ENCODE measurements at places on chromosomes 3 and 15.

DNA sequence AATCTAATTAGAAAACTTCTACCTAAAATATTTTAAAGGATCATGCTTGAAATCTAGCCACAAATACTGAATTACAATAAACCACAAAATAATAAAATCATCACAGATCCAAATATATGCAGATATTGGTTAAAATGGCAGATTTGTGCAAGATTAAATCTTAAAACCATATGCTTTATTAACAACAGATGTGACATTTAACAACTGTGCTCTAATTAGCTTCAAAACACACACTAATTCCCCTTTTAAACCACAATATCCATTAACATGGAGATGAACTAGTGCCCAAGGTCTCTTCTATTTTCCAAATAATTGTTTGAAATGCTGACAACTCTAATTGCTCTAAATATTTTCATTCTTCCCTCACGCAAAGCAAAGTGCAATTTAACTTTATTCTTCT, 1530.3 kb downstream of the SI start:
- DNase-seq = no peak

GRCh38 chr3:34363881-34364280, 565.5 kb downstream of the PDCD6IP start:
- no peak for DNase-seq

DNA sequence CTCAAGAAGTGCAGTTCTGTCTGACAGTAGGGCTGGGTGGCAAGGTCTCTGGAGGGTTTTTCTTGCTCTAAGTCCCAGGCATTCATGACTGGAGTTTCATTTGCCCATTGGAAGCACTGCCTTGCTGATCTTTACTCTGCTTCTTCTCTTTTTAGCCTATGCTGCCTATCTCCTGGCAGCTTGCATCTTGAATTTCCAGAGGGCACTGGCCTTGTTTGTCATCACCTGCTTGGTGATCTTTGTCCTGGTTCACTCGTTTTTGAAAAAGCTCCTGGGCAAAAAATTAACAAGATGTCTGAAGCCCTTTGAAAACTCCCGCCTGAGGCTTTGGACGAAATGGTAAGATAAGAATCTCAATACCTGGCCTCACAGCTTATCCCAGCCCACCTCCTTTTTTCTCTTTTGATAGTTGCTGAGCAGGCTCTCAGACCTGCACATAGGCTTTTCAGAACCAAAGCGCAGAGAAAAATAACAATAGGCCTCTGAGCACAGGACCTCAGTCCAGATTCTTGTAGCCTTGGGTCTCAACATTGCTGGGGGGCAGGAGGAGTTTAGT, 10.9 kb downstream of the SLC28A2 start:
- no peak for DNase-seq

GRCh38 chr3:40593351-40593750, 68.6 kb downstream of the ZNF621 start:
- no peak for DNase-seq

- DNase-seq = no peak
These were observed 32.7 kb downstream of the LRRC3B start for GRCh38 chr3:26655231-26655630.

GRCh38 chr3:40770061-40770460, 245.3 kb downstream of the ZNF621 start:
- DNase-seq = no peak

GRCh38 chr3:14236902-14237301, 58.3 kb downstream of the LSM3 start:
- DNase-seq = no peak

DNA sequence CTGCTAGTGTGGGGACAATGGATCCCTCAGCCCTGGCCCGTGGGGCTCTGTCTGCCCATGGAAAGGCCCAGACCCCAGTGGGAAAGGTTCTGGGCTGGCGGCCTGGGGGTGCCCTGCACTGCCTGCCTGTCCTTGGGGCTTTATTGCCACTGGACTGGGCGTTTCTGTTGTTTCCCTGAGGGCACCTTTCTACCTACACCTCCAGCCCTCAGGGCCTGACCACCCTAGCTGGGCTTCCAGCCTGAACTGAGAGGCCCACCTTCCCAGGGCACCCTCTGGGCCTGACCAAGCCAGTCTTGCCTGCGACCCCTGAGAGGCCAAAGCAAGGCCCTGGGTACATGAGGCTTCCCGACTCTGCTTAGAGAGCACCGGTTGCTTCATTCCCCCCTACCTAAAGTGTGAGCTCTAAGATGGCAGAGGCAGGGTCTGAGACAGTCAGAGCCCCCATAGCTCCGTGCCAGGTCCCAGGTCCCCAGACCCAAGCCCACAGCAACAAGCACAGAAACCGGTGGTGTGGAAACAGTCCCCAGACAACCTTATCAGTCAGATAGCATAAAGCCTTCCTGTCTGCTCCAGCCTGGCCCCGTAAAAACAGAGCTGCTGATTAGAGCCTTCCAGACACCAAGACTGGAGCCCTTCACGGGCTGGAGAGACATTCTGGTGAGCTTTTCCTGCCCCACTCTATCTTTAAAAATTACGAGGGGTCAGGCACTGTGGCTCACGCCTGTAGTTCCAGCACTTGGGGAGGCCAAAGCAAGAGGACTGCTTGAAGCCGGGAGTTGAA, 102.8 kb downstream of the CHSY1 start:
- no peak for DNase-seq

DNA sequence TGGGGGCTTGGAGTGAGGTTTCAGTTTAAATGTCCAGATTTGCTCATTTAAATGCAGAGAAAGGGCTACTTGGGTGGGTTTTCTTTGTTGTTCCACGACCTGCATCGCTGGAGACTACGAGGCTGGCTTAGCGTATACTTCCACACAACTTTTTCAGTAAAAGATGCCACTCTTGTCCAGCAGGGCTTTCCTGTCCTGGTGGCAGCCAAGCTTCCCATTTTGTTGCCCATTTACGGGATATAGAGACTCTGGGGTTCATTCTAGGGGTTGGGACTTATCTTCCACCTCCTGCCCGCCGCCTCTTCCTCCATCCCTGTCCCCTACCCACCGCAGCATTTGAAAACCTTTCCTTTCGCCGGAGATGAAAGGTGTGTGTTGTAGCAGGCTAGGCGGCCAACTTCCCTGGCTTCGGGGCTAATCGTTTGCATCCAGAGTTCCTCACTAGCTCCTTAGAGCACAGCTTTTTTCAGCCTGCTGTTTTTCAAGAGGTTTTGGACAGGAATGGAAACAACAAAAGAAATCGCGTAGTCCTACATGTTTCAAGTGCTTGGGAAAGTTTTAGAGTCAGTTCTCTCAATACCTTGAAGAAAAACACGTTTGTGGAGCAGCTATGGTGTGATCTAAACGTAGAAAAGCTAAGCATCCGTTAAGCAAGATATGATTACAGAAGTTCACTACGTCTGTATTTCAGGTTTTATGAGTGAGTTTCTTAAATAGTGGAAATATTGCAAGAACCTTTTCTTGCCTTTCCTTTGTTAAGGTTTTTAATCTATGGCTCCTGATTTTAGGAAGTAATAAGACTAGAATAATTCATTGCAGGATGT, 843 bp downstream of the CHRNA5 start:
- DNase-seq = no peak

- no peak for DNase-seq
These were observed 377.0 kb downstream of the FOXP1 start for GRCh38 chr3:71206305-71207165.

- DNase-seq = no peak
These were observed 260.1 kb upstream of the CTNNB1 start for GRCh38 chr3:40939030-40939740.

- no peak for DNase-seq
These were observed 29.0 kb downstream of the GYG1 start for GRCh38 chr3:149020196-149020838.

DNA sequence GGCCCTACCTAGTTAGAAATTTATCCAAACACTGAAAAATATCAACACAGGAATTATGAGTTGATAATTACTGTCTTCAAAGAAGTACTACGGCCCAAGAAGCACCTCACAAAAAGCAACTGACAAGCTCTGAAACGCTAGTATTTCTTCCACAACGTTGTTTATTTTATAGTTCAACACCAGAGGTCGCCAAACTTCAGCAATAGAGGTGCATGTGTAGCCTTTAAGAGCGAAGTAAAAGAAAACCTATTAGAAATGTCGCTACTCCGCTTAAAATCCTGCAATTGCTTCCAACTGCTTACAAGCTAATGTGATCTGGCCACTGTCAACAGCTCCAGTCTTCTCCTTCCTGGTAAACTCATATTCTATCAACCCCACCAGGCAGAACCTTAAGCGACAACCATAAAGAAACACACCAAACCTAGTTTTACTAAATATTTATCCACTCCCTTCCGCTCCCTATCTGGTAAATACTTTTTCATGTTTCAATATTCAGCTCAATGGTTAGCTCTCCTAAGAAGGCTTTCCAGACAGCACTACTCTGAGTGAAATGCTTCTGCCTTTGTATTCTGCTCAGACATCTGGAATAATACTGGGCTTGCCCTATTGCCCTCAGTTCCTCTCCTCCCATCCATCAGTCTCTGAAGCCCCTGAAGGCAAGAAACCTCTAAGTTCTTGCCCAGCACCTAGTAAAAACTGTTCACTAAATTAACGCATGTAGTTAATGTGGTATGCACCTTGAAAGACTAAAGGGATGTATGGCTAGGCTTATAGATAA, 110.2 kb downstream of the NR1I2 start:
- DNase-seq = peak; percentile 20

DNA sequence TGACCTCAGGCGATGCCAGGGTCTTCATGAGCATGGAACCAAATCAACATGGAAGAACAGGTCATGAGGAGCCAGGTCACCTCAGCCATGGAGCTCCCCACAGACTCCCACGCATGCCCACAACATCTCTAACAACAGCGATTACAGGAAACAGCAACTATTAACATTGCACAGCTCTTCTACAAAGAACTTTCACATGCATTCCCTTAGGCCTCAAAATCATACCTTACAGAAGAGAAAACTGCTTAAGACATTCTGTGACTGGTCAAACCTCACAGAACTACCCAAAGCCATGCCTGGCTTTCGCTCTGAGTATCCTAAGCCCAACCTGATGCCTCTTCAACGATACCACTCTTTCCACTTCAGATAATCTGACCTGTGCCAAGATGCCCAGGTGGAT, 117.8 kb downstream of the OXNAD1 start:
- no peak for DNase-seq

DNA sequence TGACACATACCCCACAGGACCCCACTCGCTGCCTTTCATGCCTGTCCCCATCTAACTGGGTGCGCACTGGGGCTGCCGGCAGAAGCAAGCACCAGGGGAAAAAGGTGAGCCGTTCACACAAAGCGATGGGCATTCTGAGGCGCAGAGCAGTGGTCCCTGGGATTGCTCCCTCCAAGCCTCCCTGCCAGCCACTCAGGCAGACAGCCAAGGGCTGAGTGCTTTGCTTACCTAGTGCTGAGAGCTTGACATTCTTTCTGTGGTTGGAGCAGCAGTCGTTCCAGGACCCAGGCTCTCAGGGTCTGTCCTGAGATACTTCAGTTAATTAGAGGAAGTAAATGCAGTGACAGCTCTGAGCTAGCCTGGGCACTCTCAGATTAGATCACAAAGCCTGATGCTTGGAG, 5.7 kb downstream of the ESYT3 start:
- no peak for DNase-seq

- no peak for DNase-seq
These were observed 857 bp downstream of the AEN start for GRCh38 chr15:88621789-88622604.

DNA sequence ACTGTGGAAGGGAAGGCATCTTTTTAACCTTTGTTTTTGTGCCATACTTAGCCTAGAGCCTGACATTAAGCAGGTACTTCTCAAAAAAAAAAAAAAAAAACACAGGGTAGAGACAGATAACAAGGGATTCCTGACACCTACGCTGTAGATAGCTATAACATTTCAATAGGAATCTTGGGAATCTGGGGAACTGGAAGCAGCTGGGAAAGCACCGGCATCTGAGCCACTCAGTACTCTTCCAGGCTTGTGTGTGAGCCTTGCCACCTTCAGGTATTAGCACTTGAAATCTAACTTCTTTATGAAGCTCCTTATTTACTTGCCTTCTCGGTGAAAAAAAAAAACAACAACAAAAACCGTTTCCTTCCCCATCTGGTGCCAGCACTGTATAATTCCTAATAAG, 46.8 kb downstream of the PIK3CA start:
- DNase-seq = no peak

DNA sequence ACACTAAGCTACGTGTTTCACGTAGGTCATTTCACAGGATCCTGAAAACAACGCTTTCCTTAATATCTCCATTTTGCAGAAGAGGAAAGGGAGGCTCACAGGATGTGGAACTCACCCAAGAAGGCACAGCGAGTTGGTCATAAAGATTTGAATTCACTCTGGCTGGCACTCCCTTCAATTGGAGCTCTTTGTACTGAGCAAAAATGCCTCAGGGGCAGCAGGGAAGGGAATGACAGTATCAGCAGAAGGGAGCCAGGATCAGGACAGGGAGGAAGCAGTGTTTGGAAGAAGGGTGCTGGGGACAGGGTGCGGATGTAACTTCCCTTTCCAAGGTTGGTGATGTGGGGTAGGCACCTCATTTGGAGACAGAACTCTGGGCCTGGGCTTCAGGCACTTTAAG, 1.1 kb upstream of the ST6GAL1 start:
- DNase-seq = no peak

DNA sequence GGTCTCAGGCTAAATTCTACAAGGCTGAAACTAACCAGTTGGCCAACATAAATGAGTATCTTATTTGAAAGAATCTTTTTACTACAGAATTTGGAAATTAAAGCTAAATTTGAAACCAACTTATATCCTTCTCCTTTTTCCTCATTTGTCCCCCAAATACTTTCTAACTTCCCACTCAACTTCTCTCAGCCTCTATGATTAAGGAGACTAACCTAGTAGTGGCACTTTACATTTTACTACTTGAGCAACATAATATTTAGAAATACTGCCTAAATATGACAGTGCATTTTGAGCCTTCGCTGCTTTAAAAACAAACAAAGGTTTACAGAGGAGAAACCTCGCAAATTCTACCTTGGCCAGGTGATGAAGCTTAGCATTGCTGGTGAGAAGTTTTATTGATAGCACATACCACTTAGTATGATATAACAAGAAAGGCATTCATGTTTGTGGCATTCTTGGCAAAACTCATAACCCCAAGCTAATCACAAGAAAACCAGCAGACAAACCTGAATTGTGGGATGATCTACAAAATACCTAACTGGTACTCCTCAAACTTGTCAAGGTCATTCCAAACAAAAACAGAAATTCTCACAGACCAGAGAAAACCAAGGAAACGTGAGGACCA, 432.1 kb upstream of the CFAP20DC start:
- no peak for DNase-seq

GRCh38 chr3:52195823-52196331, 2.1 kb upstream of the ALAS1 start:
- DNase-seq = no peak

- DNase-seq = no peak
These were observed 99.9 kb downstream of the ADAMTS17 start for GRCh38 chr15:100241572-100242482.

Data from stimulated activated CD8-positive, alpha-beta memory T cell treated with anti-CD3 and anti-CD28 coated beads, Interleukin-7, amount 100 ng/mL, for 4 hours (primary cell).